ENCODE measurements at places on chromosomes 12 and 14.

DNA sequence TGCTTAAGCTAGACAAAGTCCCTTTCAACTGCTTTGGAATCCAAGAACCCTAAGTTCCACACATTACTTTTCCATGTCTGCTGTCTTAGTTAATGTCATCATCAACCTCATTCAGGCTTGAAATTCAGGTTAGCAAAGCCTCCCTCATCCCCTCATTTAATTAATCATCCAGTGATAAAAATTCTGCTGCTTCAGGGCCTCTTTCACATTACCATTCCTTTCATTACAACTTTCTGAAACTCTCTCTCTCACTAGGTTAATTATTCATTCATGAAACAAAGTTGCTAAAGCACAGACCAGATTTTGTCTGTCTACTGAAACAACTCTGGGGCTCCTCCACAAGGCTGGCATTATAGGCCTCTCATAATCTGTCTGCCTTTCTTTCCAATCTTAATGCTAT is 9.4 kb upstream of the VTI1B start:
- no peaks in the 10 kb centered on the region for H3K36me3 ChIP-seq
- no peak overlapping the region for H3K27ac ChIP-seq
- H3K4me1 ChIP-seq = no peaks in the 10 kb centered on the region
- no peaks in the 10 kb centered on the region for H3K27me3 ChIP-seq
- DNase-seq = no peak

DNA sequence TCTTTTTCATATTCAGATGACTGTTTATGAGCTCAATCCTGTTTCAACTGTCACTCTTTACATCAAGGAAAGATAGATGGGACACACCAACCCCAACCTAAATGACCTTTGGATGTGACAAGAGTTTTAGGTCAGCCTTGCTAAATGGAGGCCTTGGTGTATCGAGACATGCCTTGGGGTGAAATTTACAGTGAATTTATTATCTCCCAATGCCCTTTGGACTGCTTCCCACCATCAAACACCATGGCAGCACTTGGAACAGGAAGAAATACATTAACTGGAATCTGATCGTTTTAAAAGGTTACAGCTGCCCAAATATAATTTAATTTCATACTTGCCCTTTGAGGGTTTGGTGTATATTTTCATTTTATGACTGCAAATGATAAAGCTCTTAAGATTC is 327.6 kb downstream of the SOX5 start:
- DNase-seq = no peak
- H3K27ac ChIP-seq = no peak overlapping the region
- no peak overlapping the region for H3K4me3 ChIP-seq
- no peaks in the 10 kb centered on the region for H3K4me1 ChIP-seq

- no peak overlapping the region for H3K27ac ChIP-seq
- H3K27me3 ChIP-seq = no peaks in the 10 kb centered on the region
- DNase-seq = no peak
- H3K36me3 ChIP-seq = no peaks in the 10 kb centered on the region
- no peaks in the 10 kb centered on the region for H3K4me1 ChIP-seq
- H3K4me3 ChIP-seq = no peak overlapping the region
Observed at GRCh38 chr12:26636710-26637328, 196.2 kb downstream of the ITPR2 start.

- DNase-seq = no peak
- H3K4me3 ChIP-seq = no peak overlapping the region
- no peaks in the 10 kb centered on the region for H3K36me3 ChIP-seq
- H3K27me3 ChIP-seq = no peaks in the 10 kb centered on the region
- H3K4me1 ChIP-seq = no peaks in the 10 kb centered on the region
Observed at GRCh38 chr14:98321841-98322240, 950.2 kb downstream of the BCL11B start.

DNA sequence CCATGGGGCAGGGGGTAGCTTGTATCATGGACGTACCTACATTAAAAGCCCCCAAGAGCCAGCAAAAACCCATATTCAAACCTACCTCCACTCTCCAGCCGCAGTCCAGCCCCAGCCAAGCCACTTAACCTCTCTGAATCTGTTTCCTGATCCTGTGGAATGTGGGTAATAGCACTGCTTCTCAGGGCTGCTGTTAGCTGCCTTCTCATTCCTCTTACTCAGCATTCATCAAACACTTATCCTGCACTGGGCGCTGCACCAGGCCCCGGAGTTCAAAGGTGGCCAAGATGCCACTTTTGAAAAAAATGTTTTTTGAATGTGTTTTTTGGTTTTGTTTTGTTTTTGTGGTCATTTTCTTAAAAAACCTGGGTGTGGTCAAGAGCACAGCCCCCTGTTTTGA is 237.4 kb downstream of the CHST11 start:
- no peaks in the 10 kb centered on the region for H3K27me3 ChIP-seq
- H3K4me1 ChIP-seq = no peaks in the 10 kb centered on the region
- no peak overlapping the region for H3K4me3 ChIP-seq
- DNase-seq = no peak
- no peaks in the 10 kb centered on the region for H3K36me3 ChIP-seq

All from MM.1S (cell line).